ENCODE measurements at places on chromosomes 4 and X.

DNA sequence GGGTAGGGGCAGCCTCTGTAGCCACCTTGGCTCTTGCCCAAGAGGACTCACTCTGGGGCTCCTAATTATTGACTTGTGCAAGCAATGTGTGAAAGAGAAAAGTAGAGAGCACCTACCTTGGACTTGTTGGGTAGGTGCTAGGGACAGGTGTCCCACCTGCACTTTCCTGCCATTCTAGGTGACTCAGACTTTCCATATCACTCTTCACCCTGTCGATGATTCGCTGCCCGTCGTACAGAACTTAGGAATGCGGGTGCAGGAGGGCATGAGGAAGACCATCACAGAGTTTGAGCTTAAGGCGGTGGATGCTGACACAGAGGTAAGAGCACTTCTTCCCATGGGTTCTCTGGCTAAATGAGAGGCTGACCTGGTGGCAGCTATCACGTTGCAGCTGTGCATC is 87.3 kb upstream of the ANXA3 start:
- no peak for DNase-seq

DNA sequence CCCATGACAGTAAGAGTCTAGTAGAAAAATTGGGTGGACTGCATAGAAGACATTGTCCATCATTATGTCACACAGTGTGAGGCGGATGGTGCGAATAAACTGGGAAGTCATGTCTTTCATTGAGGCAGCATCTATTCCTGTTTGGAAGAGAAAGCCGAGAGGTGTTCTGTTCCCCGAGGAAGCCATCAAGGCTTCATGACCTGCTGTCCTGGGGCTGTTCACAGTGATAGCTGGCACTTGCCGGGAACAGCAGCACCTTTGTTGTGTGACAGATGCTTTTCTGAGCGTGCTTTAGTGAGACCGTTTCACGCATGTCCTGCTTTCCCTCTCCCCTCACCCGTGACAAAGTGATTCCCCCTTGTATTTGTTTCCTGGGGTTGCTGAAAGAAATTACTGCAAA is 20.3 kb downstream of the RGS12 start:
- DNase-seq = no peak

- peak; percentile 83 for DNase-seq
Measured at GRCh38 chr4:183722731-183723560, 63.9 kb downstream of the TRAPPC11 start.

GRCh38 chrX:39309721-39310152 is 508.5 kb downstream of the MID1IP1 start:
- DNase-seq = peak; percentile 40

DNA sequence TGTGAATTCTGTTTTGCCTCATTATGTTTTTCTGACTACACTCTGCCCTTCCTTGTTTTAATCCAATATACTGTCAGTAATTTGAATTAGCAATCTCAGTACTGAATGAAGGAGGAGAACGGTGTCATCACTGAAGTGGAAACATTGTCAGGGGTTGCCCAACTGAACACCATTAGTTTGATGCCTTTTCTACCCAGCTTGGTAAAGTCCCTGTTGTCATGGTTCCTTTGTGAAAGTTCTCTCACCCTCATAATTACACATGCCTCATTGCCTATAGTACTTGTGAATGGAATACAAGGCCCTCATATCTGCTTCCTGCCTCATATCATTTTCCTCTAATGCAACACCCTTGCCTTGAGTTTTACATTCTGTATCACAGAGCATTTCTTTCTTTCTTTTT is 76.9 kb downstream of the RRAGB start:
- no peak for DNase-seq

DNA sequence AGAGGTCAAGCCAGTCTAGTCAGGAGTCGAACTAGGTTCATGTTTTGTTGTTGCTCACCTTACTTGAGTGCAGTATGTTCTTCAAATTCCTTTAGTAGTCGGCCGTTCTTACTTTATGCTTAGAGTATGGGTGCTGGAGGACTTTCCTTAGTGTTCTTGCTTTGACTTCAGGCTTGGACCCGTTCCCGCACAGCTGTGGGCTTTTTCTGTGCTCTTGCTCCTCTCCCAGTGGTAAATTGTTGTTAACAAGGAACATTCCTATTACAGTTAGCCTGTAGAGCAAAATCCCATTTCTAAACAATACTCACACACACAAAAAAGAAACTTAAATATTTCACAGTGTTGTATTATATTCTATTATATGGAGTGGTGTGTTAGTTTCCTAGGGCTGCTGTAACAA is 113.5 kb downstream of the RAP1GDS1 start:
- DNase-seq = no peak

- DNase-seq = no peak
Measured at GRCh38 chr4:142846729-142847596, 862 bp upstream of the INPP4B start.

DNA sequence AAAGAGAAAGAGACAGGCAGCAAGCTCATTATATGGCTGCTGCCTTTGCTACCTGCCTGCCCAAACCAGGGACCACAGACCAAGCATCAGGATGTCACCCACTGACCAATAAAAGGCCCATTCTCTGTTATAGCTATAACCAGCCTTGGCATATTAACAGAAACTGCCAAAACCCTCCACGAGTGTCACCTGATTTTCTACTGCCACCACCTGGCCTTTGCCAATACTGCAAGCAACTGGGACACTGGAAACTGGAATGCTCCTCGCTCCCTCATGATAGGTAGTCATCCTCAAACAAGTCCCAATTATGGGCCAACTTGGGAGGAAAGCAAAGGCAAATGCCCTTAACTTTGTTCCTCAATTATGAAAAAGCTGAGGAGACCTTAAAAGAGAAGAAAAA is 76.0 kb downstream of the SPIN4 start:
- peak; percentile 19 for DNase-seq

DNA sequence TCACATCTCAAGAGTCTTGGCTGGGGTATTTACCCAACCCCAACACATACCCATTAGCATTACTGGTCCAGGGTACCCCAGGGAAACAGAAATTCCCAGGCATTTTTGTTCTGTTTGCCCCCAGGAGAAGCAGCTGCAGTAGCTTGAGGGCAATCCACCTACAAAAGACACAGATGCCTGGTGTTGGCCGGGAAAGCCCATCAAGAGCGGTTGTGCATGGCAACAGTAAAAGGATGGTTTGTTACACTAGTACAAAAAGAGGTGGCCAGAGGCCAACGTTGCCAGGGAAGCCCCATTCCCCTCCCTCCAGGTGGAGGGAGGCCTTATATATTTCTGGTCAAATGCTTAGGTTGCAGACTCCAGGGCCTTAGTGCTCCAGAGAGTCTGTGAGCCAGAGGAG is 637.8 kb downstream of the BCOR start:
- no peak for DNase-seq

DNA sequence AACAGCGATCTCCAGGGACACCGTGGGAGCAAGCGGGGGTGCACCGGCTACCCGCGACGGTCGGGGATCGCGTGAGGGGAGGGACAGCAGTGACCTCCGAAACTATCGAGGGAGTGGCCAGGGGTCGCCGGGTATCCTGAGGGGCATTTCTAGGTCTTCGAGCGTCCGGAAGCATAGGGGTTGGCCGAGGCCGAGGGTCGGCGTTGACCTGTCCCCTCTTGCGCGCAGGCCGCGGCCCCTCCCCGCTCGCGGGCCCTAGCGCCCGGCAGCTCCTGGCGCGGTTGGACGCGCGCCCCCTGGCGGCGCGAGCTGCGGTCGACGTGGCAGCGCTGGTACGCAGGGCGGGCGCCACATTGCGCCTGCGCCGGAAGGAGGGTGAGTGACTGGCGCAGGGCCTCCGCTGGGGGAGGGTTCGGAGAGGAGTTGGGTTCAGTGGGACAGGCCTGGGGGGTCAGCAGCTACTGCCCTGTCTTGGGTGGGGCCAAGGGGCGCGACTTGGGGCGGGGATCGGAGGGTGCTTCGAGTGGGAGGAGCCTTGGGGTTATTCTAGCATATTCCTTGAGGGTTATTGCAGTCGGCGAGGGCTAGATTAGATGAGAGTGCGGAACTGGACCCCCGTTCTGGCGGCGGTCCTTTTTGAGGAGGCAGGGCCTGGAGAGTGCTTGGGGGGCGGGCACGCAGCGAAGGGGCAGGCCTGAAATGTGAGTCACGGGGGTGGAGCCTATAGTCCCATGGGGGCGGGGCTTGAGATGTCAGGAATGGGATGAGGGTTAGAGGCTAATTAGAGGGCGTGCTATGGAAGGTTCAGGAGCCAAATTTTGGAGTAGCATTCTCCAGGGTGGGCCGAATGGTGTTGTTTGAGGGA is 1.2 kb downstream of the MAGIX start:
- DNase-seq = peak; percentile 87

GRCh38 chr4:8181844-8182243 is 17.2 kb upstream of the SH3TC1 start:
- DNase-seq = no peak

DNA sequence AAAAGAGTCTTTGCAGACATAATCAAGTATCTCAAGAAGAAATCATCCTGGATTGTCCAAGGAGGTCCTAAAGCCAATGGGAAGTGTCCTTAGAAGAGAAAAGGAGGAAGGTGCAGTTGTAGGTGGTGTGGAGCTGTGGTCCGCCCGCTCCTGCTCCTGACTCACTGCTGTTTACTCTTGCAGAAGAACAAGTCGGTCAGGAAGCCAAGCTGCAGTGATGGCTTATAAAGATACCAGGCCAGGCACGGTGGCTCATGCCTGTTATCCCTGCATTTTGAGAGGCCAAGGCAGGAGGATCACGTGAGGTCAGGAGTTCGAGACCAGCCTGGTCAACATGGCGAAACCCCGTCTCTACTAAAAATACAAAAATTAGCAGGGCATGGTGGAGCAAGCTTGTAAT is 66.4 kb upstream of the ATP6AP2 start:
- no peak for DNase-seq

DNA sequence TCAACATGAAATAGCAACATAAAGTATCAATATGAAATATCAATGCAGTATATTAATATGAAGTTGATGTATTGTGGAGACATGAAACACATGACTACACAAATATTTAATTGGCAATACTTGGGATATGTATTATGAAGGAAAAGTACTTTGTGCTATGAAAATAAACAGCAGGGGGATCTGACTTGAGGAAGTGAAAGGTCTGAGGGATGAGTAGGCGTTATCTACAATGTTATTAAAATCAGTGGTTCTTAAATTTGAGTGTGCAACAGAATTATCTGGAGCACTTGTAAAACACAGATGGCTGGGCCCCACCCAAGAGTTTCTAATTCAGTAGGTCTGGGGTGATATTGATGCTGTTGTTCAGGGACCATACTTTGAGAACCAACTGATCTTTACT is 27.4 kb upstream of the ARX start:
- DNase-seq = no peak

DNA sequence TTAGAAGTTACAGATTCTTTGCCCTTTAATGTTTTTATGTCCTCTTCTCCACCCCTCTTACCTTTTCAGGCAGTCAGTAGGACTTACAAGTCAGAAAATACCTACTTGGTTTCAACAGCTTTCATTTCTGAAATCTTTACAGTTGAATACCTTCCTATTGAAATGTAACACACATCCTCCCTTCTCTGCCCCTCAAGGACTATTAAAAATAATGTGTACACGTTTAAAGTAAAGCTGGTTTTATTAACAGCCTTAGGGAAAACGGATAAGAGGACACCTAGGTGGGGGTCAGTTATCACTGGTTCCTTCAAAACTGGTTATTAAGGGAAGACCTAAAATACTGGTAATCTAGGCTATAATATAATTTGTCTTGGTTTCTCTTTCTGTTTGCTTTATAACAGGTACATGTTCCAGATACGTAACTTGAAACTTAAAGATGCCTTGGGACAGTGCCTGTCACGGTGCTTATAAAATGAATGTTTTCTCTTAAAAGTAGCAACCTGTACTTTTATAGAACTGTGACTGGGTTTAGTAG is 1.8 kb downstream of the CCSER1 start:
- DNase-seq = no peak

DNA sequence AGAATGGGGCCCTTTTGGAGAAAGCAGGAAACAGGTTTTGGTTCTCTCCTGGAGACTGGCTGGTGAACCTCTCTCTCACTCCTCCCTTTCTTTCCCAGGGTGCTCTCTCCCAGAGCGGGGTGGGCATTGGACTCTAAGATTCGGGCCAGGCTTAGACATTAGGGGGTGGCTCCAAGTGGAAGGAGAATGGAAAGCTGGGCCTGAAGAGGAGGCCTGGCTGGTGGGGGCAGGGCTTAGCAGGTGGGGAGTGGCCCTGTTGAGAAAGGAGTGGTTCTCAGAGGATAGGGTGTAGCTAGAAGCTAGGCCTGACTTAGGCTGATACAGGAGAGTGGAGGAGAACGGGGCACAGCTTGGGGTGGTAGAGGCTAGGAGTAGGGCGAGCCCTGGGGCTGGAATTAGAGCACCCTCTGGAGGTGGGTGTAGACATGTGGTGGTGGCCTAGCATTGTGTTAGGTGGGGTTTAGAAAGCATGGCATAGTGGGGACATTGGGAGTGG is 5.7 kb downstream of the PLP2 start:
- DNase-seq = peak; percentile 65

DNA sequence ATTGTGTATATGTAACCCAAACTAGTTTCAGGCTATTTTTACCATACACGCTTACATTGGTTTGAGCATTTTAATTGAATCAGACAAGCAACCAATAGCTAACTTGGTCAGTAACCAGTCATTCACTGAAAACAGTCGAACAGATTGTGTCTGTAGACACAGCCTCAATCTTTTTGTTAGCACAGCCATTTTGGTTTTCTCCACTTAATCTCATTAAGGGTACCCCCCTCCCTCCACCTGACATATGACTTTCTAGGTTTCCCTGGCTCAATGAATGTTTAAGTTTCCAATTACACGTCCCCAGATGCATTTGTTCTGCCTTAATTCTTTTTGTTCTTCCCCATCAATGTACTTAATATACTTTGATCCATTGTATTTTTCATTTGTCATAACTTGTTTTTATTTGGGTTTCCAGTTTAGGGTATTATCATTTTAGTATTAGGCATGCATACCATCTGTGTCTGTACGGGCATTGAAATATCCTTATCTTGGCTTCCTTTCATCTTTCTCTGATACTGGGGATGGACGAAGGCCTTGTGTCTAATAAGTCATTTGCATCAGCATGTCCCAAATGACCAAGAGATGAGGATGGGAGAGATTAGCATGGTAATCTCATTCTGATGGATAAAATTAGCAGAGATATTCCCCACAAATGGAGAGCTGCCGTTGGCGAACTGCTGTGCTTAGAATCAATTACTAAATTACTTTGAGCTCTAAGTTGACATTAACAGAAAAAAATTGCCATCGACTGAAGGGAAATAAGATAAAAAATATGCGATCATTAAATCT is 35.9 kb upstream of the PHOX2B start:
- DNase-seq = no peak

GRCh38 chr4:81084029-81084428 is 53.5 kb downstream of the BMP3 start:
- no peak for DNase-seq

DNA sequence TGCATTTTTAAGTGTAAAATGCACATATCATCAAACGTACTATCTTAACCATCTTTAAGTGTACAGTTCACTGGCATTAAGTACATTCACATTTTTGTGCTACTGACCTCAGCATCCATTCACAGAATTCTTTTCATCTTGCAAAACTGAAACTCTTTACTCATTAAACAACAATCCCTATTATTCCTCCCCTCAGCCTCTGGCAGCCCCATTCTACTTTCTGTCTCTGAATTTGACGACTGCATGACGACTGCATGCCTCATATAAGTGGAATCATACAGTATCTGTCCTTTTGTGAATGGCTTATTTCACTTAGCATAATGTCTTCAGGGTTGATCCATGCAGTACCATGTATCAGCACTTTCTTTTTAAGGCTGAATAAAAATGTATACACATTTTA is 38.7 kb downstream of the CNKSR2 start:
- no peak for DNase-seq
